IPS-NIHi11 (cell line): ENCODE measurements at places on chromosomes 7 and 10.

DNA sequence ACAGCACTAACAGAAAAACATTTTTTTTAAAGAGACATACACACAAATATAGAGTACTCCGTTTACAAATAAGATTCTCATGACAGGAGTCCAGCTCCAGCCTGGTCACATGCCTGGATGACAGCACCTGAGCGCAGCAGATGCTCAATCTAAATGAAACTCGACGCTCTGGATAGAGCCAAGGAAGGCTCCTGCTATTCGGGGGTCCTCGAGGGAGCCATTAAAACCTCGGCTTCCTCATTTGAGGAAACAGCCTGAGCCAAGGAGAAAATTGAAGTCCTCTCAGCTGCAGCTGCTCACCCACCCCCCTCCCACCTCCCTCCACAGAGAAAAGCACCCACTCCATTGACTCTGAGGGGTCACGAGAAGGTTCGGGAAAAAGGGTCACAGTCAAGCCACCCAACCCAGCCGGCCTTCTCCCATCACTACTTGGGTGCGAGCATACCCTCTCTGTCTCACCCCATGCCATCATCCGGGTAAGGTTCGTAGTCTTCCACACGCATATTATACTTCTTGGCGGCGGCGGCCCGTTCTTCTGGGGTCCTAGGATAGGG lies 673 bp downstream of the NDUFB8 start:
- no peak for DNase-seq

GRCh38 chr7:15309872-15310271 lies 251.9 kb downstream of the AGMO start:
- no peak for DNase-seq

DNA sequence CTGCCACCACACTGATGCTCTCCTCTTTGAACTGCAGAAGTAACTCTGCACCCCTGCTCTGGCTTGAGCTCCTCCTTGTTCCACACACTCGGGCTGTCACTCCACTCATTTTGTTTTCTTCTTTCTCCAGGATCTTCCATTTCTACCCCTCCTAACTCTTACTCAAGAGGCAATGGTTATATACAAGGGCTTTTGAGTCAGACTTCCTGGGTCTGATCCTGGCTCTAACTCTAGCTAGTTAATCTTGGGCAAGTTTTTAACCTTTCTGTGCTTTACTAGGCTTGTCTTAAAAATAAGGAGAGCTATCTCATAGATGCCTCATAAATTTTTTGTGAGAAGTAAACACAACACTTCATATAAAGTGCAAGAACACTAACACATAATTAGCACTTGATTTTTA lies 45.3 kb upstream of the GNAI1 start:
- DNase-seq: no peak

GRCh38 chr7:23889566-23889965 lies 179.5 kb downstream of the STK31 start:
- DNase-seq: no peak

- no peak for DNase-seq
Measured at GRCh38 chr7:152923711-152924110, 164.2 kb downstream of the ACTR3B start.

DNA sequence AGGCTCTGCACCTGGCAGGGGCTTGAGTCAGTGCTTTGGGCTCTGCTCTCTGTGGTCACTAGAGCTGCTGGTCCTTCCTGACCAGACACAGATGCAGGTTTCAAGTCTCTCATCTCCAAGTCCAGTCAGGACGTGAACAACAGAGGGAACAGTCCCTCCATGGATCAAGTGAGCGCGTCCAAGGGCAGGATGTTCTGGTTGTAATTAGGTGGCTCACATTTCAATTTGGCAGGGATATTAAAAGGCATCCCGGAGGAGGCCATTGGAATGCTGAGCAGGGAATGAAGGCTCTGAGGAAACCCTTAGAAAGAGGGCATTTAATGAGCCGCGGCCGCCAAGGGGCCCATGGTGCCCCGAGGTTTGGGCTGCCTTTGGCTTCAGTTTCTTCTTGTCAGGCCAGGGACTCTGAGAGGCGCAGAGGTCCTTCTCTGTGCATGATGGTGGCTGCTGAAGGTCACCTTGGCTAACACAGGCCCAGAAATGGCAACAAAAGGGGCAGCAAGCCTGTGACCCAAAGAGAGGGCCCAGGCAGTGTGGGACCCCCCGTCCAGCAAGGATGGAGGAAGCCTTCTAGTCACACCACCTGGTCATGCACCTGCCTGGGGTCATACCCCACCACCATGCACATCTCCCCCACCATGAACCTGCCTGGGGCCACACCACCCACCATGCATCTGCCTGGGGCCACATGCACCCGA lies 30.7 kb upstream of the INPP5A start:
- no peak for DNase-seq

DNA sequence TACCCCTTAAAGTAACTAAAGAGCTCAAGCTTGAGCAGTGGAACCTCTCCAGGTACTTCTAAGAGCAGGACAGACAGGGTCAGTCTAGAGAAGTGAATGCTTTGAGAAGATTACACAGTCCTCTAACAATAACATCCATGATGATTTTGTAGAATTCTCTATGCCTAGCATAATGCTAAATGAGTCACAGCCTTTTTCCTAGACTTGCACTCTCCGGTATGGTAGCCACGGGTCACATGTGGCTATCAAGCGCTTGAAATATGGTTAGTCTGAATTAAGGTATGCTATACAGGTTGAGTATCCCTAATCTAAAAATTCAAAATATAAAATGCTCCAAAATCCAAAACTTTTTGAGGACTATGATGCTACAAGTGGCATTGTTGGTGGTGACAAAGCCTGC lies 166.6 kb upstream of the MKLN1 start:
- DNase-seq: no peak

DNA sequence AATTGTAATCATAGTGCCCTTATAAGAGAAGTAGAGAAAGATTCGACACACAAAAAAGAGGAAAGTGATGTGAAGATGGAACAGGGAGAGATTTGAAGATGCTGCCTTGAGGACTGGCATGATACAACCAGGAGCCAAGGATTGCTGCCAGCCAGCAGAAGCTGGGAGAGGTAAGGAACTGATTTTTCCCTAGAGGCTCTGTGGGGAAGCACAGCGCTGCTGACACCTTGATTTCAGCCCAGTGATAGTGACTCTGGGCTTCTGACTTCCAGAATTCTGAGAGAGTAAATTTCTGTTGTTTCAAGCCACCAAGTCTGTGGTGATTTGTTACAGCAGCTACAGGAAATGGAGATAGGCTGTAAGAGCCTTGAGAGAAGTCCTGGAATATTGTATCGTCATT lies 98.2 kb downstream of the RAB11FIP2 start:
- peak; percentile 25 for DNase-seq

- DNase-seq: no peak
Measured at GRCh38 chr10:71259815-71260501, 47.6 kb downstream of the UNC5B start.

DNA sequence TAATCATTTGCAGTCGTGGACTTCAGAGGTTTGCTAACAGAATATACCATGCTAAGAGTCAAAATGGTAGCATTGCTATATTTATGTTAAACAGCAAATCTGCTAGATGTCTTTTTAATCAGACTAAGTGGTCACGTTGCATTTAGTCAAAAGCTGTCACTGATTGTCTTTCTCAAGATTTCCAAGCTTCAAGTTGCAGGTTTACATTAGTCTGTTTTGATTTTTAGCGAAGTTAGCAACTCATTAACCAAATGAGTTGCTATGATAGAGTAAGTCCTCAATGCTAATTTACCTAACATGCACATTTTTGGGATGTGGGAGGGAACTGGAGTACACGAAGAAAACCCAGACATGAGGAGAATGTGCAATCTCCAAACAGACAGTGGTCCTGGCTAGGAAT lies 653.2 kb downstream of the TNS3 start:
- no peak for DNase-seq

DNA sequence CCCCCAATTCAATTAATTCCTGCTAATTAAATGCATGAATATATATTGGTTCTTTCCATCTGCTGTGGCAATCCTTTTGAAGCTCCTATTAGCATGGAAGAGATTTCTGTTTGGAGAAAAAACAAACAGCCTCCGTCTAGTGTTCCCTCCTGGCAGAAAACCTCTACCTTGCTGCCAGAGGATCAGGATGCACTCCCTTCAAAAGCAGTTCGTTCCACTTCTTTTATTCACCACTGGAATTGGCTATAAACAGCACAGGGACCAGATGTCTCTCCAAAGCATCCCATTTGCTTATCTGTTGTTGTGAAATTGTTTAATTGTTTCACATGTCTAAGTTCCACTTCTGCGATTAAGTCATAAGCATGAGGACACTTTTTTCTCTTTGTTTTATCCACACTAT lies 77.8 kb upstream of the PTN start:
- DNase-seq: no peak

DNA sequence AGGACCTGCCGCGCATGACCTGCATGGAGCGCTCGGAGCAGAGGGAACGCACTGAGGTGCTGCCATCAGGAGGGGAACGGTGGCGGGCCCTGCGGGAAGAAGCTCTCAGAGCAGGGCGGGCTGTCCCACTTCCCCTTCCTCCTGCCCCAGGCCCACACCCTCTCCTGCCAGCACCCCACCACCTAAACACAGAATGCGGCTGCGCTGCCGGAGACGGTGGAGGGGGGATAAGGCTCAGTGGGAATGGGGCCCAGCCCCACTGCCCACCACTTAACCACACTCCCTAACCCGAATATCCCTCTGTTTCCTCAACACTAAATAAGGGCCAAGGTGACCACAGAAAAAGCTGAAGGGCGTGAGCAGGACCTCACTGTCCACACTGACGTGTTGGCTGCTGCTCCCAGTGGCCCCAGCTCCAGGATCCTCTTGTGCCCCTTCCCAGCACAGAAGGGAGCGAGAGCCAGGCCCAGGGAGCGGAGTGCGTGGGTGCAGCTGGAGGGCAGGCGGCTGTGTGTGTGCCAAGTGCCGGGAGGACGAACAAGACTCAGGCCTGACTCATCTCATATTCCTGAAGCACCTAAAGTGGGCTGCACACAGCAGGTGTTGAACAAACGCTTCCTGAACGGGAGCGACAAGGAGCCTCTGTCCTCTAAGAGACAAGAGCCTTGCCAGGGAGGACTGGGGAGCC lies 116.8 kb downstream of the MAD1L1 start:
- no peak for DNase-seq

GRCh38 chr7:140653319-140654108 lies 12.9 kb upstream of the DENND2A start:
- peak; percentile 83 for DNase-seq

GRCh38 chr10:88865281-88865876 lies 13.7 kb upstream of the ANKRD22 start:
- no peak for DNase-seq

GRCh38 chr10:100670828-100671479 lies 74.4 kb upstream of the PAX2 start:
- DNase-seq: peak; percentile 91

- DNase-seq: peak; percentile 22
Measured at GRCh38 chr10:128125416-128125943, 743 bp downstream of the MKI67 start.

- no peak for DNase-seq
Measured at GRCh38 chr7:76424413-76425111, at the start of gene ZP3. TSS of gene ZP3 (plus strand) at chr7:76424950. CDS start at chr7:76424965, 15 bp downstream.

DNA sequence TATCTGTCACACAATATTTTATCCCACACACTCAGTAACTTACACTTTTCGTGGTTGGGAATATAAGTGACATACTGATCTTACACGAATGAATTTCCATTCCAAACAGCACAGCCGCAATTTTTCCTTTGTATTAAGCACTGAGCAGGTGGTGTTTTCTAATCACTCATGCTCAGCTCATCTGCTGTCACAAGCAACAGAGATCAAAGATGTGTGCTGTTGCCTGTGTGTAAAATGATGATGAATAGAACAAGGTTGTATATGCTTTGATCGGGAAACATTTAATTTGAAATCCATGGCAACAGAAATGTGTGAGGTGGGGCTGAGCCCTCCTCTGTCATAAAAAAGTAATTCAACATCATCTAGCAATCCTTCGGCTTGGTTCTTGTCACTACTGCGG lies 927.7 kb upstream of the MBL2 start:
- DNase-seq: no peak

GRCh38 chr10:72146071-72146470 lies 57.7 kb upstream of the SPOCK2 start:
- peak; percentile 35 for DNase-seq

- DNase-seq: no peak
Measured at GRCh38 chr7:54426406-54426805, 115.8 kb upstream of the VSTM2A start.

DNA sequence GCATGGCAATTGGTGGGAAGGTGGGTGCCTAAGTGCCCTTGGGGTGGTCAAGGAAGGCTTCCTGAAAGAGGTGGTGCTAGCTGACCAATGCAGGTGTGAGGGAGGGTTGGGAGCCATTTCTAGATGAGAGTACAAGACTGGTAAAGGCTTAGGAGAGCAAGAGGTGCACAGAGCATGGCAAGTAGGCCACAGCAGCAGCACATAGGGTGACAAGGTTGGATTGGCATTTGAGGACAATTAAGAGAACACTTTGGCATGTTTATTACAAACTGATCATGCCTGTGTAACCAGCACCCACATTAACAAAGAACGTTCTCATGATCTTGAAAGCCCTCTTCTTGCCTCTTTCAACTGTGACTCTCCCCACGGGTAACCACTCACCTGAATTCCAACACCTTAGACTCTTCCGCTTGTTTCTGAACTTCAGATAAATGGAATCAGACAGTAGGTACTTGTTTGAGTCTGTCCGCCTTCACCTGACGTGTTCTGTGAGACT lies 107.6 kb downstream of the MYL10 start:
- no peak for DNase-seq

DNA sequence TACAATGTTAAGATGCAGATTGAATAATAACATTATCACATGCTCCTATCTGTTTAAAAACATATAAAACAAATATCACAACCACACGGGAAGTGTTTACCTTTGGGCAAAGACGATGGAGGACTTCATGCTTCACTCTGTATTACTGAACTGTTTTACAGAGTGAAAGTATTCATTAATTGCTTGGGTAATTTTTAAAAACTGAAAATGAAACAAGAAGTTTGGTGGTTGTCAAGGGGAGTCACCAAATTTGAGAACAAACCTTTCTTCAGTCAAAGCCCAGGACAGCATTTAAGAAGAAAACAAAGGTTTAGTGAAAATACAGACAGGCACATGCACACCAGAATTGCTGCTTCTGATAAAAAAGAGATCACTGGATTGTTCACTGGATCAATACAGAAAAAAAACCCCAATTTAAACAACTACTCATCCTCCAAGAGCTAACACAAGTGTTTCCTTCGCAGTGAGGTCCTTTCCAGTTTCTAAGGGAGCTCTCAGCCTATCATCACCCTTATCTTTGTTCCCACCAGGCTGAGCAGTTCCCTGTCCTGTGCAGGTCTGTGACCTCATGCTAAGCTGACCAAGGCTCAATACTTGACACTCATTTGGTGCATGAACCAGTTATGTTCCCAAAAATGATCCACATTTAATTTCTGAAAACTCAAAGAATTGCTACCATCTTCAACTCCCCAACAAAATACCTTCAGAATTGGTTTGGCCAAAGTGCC lies 8.8 kb downstream of the PARP12 start:
- DNase-seq: no peak

- peak; percentile 77 for DNase-seq
Measured at GRCh38 chr10:15106352-15107013, 9.3 kb downstream of the RPP38 start.

GRCh38 chr10:88642209-88642608 lies 22.0 kb upstream of the LIPF start:
- no peak for DNase-seq

GRCh38 chr10:124340033-124340760 lies 78.5 kb downstream of the OAT start:
- DNase-seq: no peak

- peak; percentile 77 for DNase-seq
Measured at GRCh38 chr7:140003913-140004382, 58.8 kb downstream of the PARP12 start.
